PC-3 (cell line): ENCODE measurements at places on chromosomes 1 and 21. TPM values are rescaled to one million over a fixed set of nuclear protein-coding genes. Genes with fewer than 3 reads are reported as not detected.

- no peak overlapping the region for H3K27ac ChIP-seq
- DNase-seq = no peak
- H3K27me3 ChIP-seq = no peaks in the 10 kb centered on the region
- no peak overlapping the region for H3K4me3 ChIP-seq
- H3K36me3 ChIP-seq = no peaks in the 10 kb centered on the region
- H3K4me1 ChIP-seq = no peaks in the 10 kb centered on the region
Observed at GRCh38 chr21:45029948-45030681, 44.3 kb upstream of the ADARB1 start.

DNA sequence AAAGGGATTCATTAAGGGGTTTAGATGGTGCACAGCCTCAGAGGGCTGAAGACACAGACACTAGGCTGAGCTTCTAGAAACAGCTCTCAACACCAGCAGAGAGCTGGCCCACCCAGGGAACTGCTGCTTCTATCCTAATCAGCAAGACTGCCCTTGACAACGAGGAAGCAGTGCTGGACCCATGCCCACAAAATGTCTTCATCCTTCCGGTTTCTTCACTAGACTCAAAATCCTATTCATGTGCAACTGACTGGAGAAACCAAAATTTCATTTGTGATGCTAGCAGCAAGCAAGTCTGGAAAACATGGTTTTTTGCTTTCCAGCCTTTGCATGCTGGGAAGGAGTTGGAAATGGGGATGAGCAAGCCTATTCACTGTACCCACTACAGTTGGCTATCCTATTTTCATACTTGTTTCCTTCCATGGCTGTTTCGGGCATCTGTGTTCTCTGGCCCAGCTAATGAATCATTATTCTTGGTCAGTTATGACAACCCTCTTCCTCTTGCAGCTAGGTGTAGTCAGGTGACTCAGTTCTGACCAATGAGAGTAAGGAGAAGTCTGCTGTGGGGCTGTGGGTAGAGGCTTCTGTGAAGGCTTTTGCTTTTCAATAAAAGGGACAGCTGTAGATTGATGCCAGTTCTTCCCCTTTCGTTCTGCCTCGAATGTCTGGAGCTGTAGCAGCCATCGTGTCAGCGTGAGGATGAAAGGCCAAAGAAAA is 14.6 kb upstream of the TMEM61 start:
- H3K4me1 ChIP-seq = peaks cover 33% of the 10 kb centered on the region
- peak; percentile 51 for DNase-seq
- H3K27ac ChIP-seq = no peak overlapping the region
- H3K4me3 ChIP-seq = no peak overlapping the region
- no peaks in the 10 kb centered on the region for H3K36me3 ChIP-seq
- H3K27me3 ChIP-seq = no peaks in the 10 kb centered on the region

GRCh38 chr1:232598133-232598532 is 31.8 kb downstream of the SIPA1L2 start:
- no peaks in the 10 kb centered on the region for H3K36me3 ChIP-seq
- no peak for DNase-seq
- H3K4me3 ChIP-seq = no peak overlapping the region
- peaks cover 18% of the 10 kb centered on the region for H3K4me1 ChIP-seq
- H3K27me3 ChIP-seq = no peaks in the 10 kb centered on the region
- H3K27ac ChIP-seq = no peak overlapping the region

DNA sequence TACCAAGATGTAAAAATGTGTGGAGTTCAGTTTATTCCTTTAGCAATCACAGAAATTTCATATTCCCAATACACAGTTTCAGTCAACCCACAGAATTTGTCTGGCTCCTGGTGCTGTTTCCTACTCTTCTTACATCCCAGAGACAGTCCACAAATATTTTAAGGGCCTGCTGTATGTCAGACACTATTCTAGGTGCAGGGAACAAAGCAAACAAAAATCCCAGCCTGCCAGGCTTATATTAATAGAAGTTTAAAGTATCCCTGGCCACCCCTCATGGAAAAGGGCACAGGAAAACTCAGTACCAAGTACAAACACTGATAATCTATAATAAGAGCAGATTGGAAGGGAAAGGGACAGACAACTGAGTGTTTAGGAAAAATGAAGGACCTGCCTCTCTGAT is 194.8 kb downstream of the ZP4 start:
- no peaks in the 10 kb centered on the region; the same call in 1 of the 2 replicates for H3K27me3 ChIP-seq
- no peaks in the 10 kb centered on the region for H3K36me3 ChIP-seq
- H3K4me3 ChIP-seq = no peak overlapping the region
- DNase-seq = no peak
- no peak overlapping the region for H3K27ac ChIP-seq

GRCh38 chr1:25065321-25065721 is 135.2 kb upstream of the RUNX3 start:
- no peak for DNase-seq
- no peak overlapping the region for H3K27ac ChIP-seq
- peaks cover 4% of the 10 kb centered on the region; the same call in 1 of the 2 replicates for H3K4me1 ChIP-seq
- no peaks in the 10 kb centered on the region for H3K36me3 ChIP-seq
- no peak overlapping the region for H3K4me3 ChIP-seq

GRCh38 chr21:46554431-46555224 is 50.3 kb downstream of the S100B start:
- H3K27ac ChIP-seq = no peak overlapping the region
- no peaks in the 10 kb centered on the region for H3K27me3 ChIP-seq
- DNase-seq = no peak
- H3K4me1 ChIP-seq = no peaks in the 10 kb centered on the region
- peaks cover 18% of the 10 kb centered on the region for H3K36me3 ChIP-seq

- no peak for DNase-seq
- no peaks in the 10 kb centered on the region for H3K4me1 ChIP-seq
- no peak overlapping the region for H3K4me3 ChIP-seq
Observed at GRCh38 chr1:111955755-111956154, 33.7 kb downstream of the KCND3 start.

DNA sequence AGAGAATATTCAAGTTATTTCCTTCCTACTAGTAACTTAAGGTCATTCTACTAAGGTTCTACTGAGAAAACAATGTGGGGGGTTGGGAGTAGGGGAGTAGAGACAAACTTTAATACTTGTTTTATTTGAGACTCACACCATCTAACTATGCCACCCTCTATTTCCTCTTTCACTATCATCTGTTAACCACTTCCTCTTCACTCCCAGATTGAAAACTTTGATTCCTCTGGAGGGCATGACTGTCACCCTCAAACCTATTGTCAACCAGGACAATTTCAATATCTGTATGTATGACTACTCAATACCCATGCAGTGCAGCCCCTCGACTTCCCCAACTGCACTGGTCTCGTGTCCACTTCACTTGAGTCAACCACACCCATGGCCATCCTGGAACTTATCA is 165.6 kb upstream of the POGK start:
- no peaks in the 10 kb centered on the region for H3K36me3 ChIP-seq
- no peak overlapping the region for H3K4me3 ChIP-seq
- H3K27me3 ChIP-seq = peaks cover 10% of the 10 kb centered on the region; the same call in 1 of the 2 replicates

DNA sequence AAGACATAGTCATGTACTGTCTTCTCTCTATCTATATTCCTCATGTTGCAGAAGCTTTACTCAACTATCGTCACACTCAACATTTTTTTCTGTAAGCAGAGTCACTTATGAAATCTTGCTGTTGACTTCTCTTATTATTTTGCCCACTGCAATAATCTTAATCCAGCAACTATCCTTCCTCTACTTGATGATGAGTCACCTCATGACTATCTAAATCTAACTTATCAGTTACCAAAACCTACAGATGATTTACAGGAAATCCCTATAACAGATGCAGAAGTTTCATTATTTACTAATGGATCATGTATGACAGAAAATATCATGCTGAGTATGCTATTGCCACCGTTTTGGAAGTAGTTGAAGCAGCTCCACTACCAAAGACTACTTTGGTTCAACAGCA is 378.9 kb downstream of the DUSP10 start:
- H3K27me3 ChIP-seq = no peaks in the 10 kb centered on the region
- H3K4me3 ChIP-seq = no peak overlapping the region
- no peaks in the 10 kb centered on the region for H3K4me1 ChIP-seq
- H3K27ac ChIP-seq = no peak overlapping the region
- DNase-seq = no peak
- H3K36me3 ChIP-seq = no peaks in the 10 kb centered on the region

DNA sequence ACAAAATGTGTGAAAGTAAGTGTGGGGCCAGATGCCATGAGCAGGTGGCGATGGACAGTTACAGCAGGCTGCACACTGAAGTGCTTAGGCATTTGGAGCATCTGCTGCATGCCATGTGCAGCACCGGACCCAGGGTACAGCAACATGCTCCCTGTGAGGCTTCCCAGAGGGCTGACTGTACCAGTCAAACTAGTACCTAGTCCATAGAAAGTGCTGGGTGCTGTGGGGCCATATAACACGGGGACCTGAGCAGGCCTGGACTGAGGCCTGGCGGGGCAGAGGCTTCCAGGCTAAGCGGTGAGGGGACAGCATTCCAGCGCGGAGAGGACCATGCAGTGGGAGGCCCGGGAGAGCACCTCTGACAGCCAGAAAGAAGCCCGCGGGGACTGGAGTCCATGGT is 29.9 kb upstream of the PKP1 start:
- no peaks in the 10 kb centered on the region for H3K36me3 ChIP-seq
- DNase-seq = no peak
- no peaks in the 10 kb centered on the region for H3K4me1 ChIP-seq
- no peak overlapping the region for H3K4me3 ChIP-seq

DNA sequence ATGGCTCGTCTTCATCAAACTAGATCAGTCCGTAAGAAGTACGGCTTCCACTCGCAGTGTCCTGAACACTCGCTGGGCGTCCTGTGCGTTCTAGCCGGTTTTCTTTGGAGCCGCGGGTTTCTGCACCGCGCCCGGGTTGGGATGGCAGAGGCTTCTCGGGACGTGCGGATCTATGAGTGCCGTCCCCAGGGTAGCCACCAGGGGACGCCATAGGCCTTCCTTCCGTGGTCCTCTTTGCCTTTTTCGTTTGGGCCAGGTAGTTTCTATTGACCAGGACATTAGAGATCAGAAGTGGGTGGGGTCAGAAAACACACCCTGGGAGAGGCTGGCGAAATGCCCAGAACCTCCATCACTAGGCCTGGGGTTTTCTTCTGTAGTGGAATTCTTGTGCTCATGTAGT is 273.8 kb downstream of the FAM72C start:
- no peak overlapping the region for H3K4me3 ChIP-seq
- no peaks in the 10 kb centered on the region for H3K36me3 ChIP-seq
- no peaks in the 10 kb centered on the region for H3K4me1 ChIP-seq
- H3K27me3 ChIP-seq = no peaks in the 10 kb centered on the region
- peak; percentile 3 for DNase-seq
- H3K27ac ChIP-seq = no peak overlapping the region

- no peak overlapping the region for H3K27ac ChIP-seq
- H3K36me3 ChIP-seq = no peaks in the 10 kb centered on the region
- H3K27me3 ChIP-seq = no peaks in the 10 kb centered on the region
- no peak for DNase-seq
- H3K4me3 ChIP-seq = no peak overlapping the region
Observed at GRCh38 chr1:16162163-16162822, 6.4 kb upstream of the EPHA2 start.

DNA sequence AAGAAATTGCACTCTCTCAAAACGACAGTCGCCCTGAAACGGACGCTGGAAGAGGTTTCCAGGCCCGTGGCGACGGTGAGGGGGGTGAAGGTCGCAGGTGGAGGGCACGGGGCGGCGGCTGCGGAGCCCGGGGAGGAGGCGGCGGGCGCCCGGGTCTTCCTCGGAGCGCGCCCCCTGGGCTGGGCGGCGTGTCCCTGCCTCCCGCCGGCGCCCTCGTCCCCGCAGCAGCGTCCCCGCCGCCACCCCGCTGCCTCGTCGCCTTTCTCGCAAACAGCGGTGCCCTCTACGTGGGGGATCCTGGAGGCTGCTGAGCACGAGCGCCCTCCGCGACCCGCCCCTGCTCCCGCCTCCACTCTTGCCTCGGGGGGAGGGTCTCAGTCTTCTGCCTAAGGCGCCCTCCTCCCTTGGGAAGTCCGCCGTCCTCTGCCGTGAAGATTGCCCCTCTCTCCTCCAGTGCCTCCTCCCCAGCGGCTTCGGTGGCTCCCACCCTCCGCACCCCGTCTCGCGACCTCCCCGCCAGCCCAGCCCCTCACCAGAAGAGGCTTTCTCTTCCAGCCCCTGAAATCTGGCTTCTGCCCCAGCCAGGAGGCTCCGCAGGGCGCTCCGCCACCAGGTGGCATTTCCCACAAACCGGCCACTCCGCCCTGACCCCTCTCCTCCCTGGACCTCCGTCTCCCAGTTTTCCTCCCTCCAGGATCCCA is 227.4 kb downstream of the SDCCAG8 start:
- H3K27me3 ChIP-seq = no peaks in the 10 kb centered on the region
- no peak overlapping the region for H3K27ac ChIP-seq
- no peaks in the 10 kb centered on the region for H3K36me3 ChIP-seq
- H3K4me3 ChIP-seq = no peak overlapping the region
- DNase-seq = no peak

DNA sequence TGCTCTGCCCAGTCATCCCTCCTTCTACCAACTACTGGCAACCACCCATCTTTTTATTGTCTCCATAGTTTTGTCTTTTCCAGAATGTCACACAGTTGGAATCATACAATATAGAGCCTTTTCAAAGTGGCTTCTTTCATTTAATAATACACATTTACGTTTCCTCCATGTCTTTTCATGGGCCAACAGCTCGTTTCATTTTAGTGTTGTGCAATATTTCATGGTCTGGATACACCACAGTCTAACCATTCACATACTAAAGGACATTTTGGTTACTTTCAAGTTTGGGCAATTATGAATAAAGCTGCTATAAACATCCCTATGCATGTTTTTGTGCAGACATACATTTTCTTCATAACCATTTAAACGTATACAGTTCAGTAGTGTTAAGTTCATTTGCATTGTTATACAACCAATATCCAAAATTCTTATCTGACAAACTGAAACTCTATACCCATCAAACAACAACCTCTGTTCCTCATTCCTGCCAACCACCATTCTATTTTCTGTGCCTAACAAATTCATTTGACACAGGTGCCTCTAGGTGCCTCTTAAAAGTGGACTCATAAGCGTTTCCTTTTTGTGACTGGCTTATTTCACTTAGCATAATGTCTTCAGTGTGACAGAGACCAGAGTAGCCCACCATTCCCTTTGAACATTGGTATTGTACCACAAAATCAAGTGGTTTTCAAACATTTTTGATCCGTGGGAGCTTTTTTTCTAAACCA is 138.1 kb downstream of the NR5A2 start:
- no peak for DNase-seq
- no peaks in the 10 kb centered on the region for H3K36me3 ChIP-seq
- no peaks in the 10 kb centered on the region for H3K27me3 ChIP-seq
- H3K4me3 ChIP-seq = no peak overlapping the region

HORMAD1 gene
- total RNA-seq = not detected in 2 replicates

TMEM222 gene
- 50.3 and 57.4 TPM in 2 replicates for total RNA-seq

S100A4 gene
- total RNA-seq = 32.2 and 55.8 TPM in 2 replicates

POU3F1 gene
- not detected in 2 replicates for total RNA-seq

SH3BGR gene
- 0.40 and 1.3 TPM in 2 replicates for total RNA-seq

OLIG2 gene
- not detected in 2 replicates for total RNA-seq

PKNOX1 gene
- 14.9 and 19.7 TPM in 2 replicates for total RNA-seq

FMO3 gene
- not detected in 2 replicates for total RNA-seq

PLA2G4A gene
- total RNA-seq = 1.3 and 2.3 TPM in 2 replicates

GBP7 gene
- 0.07 TPM in 1 of 2 replicates, not detected in the other for total RNA-seq
